ENCODE measurements at places on chromosomes 16 and 17.

DNA sequence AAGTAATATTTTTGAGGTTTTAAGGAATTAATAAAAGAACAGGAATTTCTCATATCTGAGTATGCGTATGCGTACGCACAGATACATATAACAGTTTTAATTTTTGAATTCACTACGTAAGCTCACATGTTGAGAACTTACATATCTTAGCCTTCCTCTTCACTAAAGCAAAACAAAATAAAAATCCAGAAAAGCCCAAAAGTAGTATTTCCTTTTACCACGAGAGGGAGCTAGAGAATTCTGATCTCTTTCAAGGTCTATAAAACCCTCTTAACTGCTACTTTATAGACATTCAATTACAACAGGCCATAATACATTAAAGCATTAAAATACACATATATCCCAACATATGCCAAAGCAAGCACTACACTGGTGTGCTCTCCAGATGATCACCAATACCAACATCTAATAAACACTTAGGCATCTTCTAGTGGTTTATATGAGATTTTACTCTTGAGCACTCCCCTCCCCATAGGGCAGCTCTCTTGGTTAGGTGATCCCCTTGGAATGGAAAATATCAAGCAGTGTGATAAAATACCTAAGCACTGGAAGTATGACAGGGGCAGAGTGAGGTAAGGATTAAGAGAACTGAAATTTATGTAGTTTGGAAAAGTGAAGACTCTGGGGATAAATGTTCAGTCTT, 94.0 kb downstream of the SKAP1 start:
- peak; percentile 68 for DNase-seq
- no peak overlapping the region for H3K4me3 ChIP-seq
- H3K27ac ChIP-seq, result no peak overlapping the region
- no peaks in the 10 kb centered on the region for H3K27me3 ChIP-seq

DNA sequence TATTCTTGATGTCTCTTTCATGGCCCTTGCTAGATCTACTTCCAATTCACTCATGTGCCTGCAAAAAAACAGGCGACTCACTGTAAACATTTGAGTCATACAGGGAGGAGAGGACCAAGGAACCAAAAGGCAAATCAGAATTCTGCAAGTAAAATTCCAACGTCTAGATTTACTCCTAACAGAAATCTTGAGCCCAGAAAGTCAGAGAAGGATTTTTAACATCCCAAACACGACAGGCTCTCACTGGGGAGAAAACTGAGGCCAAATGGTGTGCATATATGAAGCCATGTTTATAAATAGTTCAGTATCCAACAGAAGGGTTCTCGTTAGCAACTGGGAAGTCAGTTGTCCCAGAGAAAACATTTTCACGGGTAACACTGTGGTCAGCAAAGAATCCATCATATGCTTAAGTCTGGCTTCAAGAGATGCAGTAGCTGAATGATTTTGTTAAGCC, 40.1 kb downstream of the LITAF start:
- peak overlapping the region; percentile 28 for H3K27ac ChIP-seq
- no peaks in the 10 kb centered on the region for H3K27me3 ChIP-seq
- peaks cover 23% of the 10 kb centered on the region for H3K36me3 ChIP-seq
- H3K4me3 ChIP-seq, result no peak overlapping the region
- DNase-seq, result no peak

- no peaks in the 10 kb centered on the region for H3K36me3 ChIP-seq
- H3K4me3 ChIP-seq, result no peak overlapping the region
- no peak overlapping the region for H3K27ac ChIP-seq
Observed at GRCh38 chr17:33868899-33869298, 386.2 kb upstream of the CCL2 start.

GRCh38 chr16:80009971-80010659, 409.6 kb upstream of the MAF start:
- no peak overlapping the region for H3K27ac ChIP-seq
- DNase-seq, result no peak
- H3K4me1 ChIP-seq, result no peaks in the 10 kb centered on the region
- no peak overlapping the region for H3K4me3 ChIP-seq

GRCh38 chr17:57782647-57783337, 37.7 kb upstream of the CCDC182 start:
- no peak overlapping the region for H3K4me3 ChIP-seq
- H3K27ac ChIP-seq, result no peak overlapping the region
- H3K27me3 ChIP-seq, result peaks cover 11% of the 10 kb centered on the region
- H3K36me3 ChIP-seq, result no peaks in the 10 kb centered on the region
- H3K4me1 ChIP-seq, result no peaks in the 10 kb centered on the region
